ENCODE measurements at places on chromosomes 12 and 14.

DNA sequence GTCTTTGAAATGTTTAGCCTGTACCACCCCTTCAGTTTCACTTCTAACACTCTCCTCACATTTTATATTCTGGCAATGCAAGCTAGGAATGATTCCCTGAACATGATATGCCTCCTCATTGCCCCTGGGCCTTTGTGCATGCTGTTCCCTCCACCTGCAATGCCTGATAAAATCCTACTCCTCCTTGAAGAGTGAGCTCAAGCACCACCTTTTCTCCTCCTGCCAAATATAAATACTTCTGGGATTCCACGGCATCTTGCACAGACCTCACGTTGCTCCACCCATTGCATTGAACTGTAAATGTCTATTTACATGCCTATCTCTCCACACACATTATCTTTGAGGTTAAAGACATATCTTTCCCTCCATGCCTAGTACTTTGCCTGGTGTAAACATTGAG is 21.1 kb downstream of the NKX2-1 start:
- no peak for DNase-seq

DNA sequence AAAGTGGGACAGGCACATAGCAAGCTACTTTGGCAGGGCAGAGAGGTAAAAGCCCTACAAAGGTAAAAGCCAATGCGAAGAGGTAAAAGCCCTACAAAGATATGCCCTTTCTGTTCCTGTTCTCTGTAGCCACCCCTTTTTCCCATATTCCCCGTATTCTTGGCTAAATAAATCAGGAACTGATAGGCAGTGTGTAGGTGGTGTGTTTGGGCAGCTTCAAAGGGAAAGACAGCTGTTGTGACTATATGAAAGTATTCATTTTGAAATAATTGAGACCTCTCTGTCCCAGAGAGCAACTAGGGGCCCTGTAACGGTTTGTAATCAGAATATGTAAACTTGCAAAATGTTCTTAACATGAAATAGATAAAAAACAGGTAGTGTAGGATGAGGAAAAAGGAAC is 11.3 kb upstream of the SLC41A2 start:
- no peak for DNase-seq

GRCh38 chr12:62562846-62563245 is 96.2 kb downstream of the MON2 start:
- DNase-seq, result peak; percentile 28

- DNase-seq, result no peak
Observed at GRCh38 chr14:31047503-31047902, 21.3 kb upstream of the STRN3 start.

DNA sequence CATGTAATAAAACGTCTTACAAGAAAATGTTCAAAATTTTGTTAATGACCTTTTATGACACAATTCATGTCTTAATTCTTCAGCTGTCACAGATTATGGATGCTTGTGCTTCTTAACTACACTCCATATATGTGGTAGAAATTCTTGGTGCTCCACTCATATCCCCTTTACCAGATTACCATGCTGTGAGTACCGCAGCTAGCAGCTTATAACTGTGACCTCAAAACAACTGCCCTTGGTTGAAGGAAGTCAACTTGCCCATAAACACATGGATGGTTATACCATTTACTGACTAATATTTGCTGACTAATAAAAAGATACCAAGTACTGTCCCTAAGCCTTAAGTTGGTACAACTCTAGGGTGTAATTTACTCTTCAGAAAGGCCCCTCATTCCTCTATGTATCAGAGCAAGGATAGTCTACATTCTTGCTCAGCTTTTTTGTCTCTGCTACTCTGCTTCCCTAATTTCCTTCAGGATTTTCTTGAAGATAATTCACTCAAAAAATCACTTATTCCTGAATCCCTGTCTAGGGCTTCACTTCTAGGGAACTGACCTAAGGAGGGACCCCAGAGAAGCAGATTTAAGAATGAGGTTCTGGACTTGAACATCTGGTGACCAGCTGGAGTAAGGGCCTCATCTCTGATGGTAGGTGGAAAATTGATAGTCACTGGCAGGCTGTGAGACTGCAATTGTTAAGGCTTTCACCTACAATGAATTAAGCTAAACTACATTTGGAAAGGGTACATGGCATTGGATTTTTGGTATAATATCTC is 152.3 kb downstream of the SLC6A15 start:
- DNase-seq, result no peak

DNA sequence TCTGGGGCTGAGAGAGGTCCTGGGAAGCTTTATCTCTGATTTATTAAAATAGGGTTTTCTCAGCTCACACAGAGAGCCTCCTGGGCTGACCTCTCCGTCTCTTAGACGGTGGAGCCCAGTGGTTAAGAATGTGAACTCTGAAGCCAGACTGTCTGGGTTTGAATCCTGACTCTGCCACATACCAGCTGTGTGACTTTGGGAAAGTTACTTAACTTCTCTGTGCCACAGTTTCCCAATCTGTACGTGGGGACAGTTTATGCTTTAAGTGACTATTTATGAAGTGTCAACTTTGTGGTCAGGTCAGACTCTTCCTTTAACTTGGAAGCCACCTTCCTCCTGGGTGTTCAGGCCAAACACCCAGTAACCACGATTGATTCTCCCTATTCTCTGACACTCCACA is 290.9 kb downstream of the AACS start:
- no peak for DNase-seq

DNA sequence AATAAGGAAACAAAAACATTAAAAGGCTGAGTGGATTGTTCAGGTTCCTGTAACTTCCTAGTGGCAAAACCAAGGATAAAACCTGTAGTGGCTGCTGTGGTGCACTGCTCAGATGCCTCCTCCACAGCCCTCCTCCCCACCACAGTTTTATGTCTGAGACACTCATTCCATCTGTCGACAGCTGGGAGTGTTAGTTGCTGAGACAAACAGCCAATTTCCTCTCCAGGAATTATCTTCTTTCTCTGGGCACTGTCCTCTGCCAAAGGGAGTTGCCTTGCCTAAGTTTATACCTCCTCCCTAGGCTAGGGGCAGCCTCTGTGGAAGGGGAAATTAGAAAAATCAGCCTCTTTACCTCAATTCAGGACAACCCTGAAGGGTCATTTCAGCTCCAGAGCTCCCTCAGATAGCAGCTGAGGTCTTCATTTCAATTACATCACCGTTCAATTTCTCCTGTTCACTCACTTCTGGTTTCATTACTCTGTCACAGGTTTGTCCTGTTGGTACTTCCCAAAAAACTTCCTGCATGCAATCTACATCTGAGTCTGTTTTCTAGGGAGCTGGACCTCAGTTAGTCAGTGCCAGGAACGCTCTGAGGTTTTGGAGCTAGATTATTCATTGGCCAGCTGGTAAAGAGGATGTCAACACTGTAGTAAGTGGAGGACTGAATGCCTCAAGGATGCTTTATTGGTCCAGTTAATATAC is 74.9 kb upstream of the ATP2B1 start:
- DNase-seq, result no peak

DNA sequence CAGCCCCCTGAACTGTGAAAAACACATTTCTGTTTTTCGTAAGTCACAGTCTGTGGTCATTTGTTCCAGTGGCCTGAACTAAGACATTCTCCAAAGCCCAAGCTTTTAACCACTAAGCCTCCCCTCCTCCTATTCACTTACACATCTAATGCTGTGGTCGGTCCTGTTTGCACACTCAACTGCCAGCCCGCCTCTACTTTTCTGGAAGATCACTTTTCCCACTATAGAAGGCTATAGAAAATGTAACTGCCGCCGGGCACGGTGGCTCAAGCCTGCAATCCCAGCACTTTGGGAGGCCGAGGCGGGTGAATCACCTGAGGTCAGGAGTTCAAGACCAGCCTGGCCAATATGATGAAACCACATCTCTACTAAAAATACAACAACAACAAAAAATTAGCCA is 524.7 kb upstream of the TMEM132C start:
- DNase-seq, result no peak

- no peak for DNase-seq
Observed at GRCh38 chr12:63276537-63277365, 125.8 kb upstream of the AVPR1A start.

DNA sequence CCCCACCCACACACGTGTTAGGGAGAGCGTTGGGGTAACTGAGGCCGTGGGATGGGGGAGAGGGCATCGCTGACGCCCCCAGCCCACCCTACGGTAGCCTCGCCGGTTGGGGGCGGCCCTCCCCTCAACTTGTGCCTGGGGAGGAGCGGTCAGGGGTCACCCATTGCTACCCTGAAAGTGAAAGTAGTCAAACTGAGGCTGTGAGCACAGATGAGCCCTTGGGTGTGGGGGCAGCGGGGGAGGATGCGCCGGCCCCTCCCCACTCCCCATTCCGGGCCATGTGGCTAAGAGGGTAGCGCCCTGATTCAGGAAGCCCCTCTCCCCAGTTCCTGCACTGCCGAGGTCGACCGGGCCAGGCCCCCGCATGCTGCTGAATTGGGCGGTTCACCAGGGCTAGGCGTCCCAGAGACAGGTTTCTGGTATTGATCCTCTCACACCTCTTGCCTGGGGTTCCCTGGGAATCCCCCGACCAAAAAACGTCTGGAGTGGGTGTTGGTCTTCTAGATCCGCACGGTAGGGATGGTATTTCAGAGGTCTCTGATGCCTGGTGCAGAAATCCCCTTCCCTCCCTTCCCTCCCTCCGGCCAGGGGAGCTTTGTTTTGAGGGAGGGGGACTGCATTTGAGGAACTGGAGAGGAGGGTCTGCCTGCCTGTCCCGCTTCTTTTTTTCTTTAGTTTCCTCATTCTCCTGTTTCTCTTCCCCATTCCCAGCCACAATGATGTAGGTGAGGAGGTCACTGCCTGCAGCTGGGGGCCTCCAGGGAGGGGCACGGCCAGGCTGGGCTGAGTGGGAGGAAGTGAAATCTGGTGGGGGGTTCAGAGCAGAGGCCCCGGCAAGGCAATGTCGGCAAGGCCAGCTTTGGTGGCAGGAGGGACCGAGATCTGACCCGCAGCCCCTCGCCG is 1.0 kb downstream of the SH2B3 start:
- DNase-seq, result no peak

GRCh38 chr12:63410197-63410596 is 258.1 kb downstream of the DPY19L2 start:
- DNase-seq, result no peak

DNA sequence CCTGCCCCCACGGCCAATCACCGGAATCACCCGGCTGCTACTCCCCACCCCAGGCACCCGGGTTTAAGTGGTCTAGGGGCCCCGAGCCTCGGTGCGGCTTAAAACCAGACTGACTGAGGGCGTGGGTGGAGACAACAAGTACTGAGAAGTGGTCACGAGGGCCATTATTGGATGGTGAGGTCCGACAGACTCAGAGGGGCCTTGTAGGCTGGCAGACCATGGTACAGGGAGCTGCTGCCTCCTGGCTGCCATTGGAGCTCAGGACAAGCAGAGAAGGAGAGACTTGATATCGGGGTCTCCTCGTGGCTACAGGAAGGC is 54.1 kb downstream of the FBRSL1 start:
- no peak for DNase-seq

GRCh38 chr12:18400186-18400585 is 138.9 kb downstream of the PIK3C2G start:
- peak; percentile 28 for DNase-seq

DNA sequence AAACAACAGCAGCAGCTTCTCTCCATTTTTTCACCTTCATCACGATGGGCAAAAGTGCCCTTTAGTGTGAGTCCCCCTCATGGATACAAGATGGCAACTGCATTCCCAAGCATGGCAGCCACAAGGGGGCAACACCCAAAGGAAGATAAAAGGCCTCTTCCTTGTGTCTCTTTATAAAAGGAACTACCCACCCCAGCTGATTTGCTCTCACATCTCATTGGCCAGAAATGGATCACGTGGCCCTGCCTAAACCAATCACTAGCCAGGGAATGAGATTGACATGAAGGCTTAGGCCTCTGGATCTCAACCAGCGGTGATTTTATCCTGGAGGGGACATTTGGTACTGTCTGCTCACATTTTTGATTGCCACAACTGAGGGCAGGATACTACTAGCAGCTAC is 21.9 kb upstream of the IFT81 start:
- no peak for DNase-seq

GRCh38 chr14:23895053-23895419 is 58.5 kb upstream of the DHRS4 start:
- DNase-seq, result no peak

GRCh38 chr14:84885061-84885460 is 644.9 kb upstream of the FLRT2 start:
- no peak for DNase-seq

GRCh38 chr12:18752280-18752920 is 14.5 kb downstream of the CAPZA3 start:
- DNase-seq, result peak; percentile 83

DNA sequence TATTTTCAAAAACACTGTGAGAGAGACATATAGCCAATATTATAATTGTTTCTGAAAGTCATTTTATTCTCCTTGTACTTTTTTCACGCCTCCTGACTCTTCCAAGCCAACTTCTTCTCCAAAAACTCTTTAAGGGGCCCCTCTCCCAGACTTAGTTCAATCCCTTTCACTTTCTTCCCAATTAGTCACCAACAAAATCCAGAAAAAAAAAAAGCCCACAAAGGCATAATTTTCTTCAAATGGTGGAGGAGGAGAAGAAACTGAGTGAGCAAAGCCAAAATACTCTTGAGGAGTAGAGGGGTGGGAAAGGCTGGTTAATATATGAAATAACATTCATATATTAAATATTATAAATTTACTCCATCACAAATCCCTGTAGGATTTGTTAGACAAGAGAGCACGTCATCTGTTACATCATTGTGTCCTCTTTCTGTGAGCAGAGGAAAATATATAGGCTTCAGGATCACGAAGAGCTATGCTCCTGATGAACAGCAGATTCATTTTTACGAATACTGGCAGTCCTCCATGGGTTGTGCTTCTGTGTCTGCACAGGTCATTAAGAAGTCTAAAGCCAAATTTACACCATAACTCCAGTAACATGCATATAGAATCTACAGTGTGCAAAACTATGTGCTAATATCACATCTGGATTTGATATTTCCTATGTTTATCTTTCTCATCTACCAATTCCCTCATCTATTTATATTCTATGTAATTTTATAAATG is 25.9 kb upstream of the NID2 start:
- no peak for DNase-seq

GRCh38 chr12:77813558-77813957 is 17.1 kb upstream of the NAV3 start:
- no peak for DNase-seq

DNA sequence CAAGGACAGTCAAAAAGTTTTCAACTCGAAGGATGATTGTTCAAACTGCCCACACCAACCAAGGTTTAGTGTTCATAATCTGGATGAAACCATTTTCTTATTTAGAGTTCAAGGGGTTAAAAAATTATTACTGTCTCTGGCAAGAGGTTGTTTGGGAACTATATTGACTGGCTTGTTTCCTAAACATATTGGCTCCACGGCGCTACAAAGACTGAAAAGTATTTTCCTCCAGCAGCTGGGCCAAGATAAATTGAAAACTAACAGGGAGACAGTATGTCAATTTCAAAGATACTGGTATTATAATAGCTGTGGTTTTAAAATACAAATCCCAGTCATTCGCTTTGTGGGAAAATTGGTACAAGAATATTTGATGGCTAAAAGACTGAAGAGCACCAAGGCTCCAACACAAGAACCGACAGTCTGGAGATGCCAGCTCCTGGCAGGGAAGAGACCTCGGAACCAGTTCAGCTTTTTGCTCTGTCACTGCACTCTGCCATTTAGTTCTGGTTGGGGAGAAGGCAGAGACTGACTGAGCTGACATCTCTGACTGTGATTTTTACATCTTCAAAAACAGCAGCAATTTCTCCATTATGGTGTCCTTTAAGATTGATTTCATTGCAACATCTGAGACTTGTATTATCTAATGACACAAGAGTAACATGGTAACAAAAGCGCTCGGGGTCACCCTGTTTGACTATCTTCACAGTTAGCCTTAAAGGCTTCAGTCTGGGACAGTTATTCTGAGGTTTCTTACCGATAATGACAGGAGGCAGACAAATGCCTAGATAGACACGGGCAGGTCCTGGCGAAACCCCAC is 62.0 kb downstream of the ST8SIA1 start:
- no peak for DNase-seq

GRCh38 chr14:98513558-98513957 is 758.4 kb downstream of the BCL11B start:
- DNase-seq, result no peak
